Cardiac fibroblast (primary cell): ENCODE measurements at places on chromosomes 6 and 20.

- DNase-seq: peak; percentile 24
Measured at GRCh38 chr6:99013145-99013544, 65.4 kb upstream of the FBXL4 start.

DNA sequence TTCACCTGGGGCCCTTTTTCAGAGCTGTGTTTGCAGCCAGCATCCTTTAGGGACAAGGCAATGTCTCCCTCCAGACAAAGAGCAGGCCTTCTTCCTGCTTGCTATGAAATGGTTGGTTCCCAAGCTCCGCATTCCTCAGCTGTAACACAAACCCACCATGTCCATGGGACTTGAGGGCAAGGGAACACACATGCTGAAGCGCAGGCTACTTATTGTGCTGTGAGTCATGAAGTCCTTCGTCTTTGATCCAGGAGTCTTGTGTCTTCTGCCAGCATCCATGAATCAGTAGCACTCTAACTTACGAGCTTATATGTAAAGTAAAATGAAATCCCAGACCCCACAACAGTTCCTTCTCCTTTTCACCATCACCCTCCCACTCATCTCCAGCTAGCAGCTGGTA is 59.0 kb downstream of the ANKRD60 start:
- no peak for DNase-seq

GRCh38 chr6:169999367-169999766 is 247.9 kb downstream of the ERMARD start:
- DNase-seq: no peak

DNA sequence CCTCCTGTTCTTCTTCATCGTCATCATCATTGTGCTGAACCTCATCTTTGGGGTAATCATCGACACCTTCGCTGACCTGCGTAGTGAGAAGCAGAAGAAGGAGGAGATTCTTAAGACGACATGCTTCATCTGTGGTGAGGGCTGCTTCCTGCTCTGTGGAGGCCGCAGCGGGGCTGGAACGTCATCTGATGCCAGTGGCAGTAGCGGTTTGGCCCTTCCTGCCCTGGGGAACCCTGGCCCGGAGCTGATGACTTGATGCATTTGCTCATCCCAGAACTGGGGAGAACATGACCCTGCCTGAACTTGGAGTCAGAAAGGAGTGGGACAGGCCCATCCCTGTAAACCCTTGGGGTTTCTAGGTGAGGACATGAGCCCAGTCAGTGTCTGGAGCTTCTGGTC is 18.7 kb downstream of the UQCC2 start:
- DNase-seq: peak; percentile 55

DNA sequence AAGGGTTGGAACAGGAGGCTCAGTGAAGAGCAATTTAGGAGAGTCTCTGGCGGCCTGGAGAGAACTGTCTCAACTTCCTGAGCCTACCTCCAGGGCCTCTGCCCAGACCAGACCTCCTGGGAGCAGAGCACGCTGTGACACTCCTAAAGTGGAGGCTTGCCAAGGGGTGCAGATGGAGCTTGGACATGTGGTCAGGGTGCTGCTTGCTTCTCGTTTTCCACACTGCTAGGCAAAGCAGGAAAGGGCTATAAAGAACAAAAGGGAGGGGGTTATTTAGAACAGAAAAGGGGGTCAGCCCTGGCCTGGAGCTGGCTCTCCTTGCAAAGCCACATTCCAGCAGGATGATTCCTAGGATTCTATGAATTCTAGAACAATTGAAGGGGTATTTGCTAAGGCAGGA is 145.7 kb upstream of the GGTLC1 start:
- no peak for DNase-seq

GRCh38 chr20:32191422-32191821 is 16.1 kb downstream of the PLAGL2 start:
- no peak for DNase-seq

DNA sequence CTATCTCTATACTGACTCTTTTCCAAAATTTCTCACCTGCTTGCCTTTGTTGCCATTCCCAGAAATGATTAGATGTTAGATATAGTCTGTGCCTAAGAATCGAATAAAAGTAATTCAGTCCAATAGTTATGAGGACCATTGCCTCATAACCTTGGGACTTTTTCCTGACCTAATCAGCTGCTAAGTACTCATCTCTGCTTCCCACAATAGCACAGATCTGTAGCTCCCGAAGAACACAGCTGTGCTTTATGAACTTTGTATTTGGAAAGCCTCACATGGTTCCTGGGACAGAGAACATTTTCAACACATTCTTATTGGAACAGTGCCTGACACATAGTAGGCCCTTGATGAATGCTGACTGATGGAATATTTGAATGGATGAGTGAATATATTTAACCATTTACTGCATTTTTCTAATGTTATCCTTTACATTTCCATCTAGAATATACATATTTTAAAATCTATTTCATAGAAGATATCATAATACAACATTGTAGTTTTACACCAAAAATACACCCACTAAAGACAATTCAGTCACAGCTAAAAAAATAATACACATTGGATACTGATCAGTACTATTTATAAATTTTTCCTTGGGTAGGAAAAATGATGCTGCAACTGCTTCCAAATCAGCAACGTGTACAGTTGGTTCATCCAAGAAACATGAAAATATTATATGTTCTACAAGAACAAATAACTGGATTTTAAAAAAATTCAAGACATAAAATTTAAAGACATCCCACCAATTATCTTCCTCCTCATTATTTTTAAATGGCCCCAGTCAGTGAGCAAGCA is 53.9 kb downstream of the HS3ST5 start:
- DNase-seq: no peak

- DNase-seq: no peak
Measured at GRCh38 chr6:155936551-155936950, 480.9 kb upstream of the NOX3 start.

- DNase-seq: peak; percentile 33
Measured at GRCh38 chr20:8720089-8720488, 348.8 kb upstream of the PLCB4 start.

- no peak for DNase-seq
Measured at GRCh38 chr6:90175627-90176538, 120.8 kb downstream of the BACH2 start.

- no peak for DNase-seq
Measured at GRCh38 chr6:168119539-168119938, 40.5 kb upstream of the FRMD1 start.

GRCh38 chr6:107132330-107132954 is 17.1 kb upstream of the BEND3 start:
- peak; percentile 56 for DNase-seq

DNA sequence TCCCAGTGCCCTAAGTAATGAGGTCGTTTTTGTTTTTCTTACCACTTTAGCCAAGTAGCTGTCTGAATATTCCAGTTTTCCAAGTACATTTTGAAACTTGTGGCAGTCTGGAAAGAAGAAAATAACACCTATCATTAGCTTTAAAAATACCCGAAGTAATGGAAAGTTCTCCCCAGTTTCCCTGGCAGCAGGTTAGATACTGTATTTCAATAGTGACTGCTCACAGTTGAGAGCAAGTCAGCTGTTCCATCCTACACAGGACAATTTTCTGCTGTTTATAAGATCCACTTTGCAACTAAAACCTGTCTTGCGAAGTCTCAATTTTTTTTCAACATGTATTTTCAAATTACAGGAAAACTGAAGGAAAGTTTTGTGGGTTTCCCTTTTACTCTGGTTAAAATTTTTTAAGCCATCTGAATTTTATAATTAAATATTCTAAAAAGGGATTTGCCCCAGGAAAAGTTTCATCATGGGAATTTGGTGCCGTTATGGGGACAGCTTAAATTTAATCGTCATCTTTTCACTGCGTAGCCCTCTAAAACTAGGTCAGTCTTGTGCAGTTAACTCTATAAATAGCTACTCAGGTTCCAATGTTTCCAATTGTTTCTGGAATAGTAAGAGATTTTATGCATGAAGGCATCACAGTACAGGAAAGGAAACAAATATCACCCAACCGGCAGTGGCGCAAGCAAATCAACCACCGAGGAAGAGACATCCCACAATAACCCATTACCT is 96.9 kb downstream of the MBOAT1 start:
- no peak for DNase-seq

DNA sequence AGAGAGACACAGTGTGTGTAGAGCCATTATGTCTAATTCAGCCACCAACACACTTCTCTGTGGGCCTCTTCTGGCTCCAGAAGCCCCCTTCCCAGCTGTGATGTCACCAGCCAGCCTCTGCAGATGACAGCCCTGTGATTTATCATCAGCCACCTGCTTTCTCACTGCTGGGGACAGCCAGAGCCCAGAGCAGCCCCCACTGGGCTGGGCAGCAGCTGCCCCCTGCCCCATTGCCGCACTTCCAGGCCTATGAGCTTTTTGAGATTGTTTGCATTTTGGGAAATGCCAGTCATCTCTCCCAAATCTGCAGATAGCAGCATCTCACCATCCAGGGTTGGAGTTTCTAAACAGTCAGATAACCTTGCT is 21.9 kb upstream of the STX16 start:
- DNase-seq: no peak

GRCh38 chr20:63404129-63405085 is 43.3 kb upstream of the CHRNA4 start:
- DNase-seq: no peak

GRCh38 chr6:107662333-107662732 is 161.8 kb downstream of the SCML4 start:
- DNase-seq: no peak

GRCh38 chr6:50864601-50865000 is 45.9 kb downstream of the TFAP2B start:
- DNase-seq: no peak

- DNase-seq: no peak
Measured at GRCh38 chr6:31349301-31349700, 7.7 kb downstream of the HLA-B start.

DNA sequence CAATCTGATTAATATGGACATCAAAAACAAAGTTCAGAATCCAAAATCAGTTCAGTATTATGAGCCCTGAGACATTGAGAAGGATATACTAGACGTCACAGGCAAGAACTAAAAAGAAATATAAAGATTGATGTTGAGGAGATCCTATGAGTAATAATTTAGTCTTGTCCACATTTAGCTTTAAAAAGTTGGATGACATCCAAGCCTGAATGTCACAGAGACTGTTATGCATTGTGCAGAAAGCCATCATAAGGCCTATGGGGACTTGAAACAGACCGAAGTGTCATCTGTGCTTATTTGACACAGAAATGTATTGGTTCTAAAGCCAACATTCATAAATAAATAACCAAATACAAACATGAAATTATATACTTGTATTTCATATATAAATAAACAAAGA is 581.8 kb upstream of the MMS22L start:
- no peak for DNase-seq

- no peak for DNase-seq
Measured at GRCh38 chr20:6418732-6419131, 295.9 kb upstream of the FERMT1 start.

GRCh38 chr6:12450467-12450866 is 160.3 kb downstream of the EDN1 start:
- DNase-seq: no peak

DNA sequence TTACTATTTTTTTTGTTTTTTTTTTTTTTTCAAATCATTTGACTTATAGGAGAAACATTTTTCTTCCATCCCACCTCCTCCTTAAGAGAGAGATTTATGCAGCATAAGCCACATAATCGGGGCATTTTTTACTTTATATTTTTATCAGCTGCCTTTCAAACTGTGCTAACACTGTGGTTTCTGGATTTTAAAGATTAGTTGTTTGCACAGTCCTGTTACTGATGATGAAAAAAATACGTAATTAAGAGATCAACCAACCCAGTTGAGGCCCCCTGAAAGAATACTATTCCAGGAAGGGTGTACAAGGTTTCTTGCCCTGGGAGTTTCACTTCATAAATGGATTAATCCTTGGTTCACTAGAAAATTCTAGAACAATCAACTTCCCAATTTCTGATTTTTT is 68.3 kb downstream of the MMS22L start:
- no peak for DNase-seq

DNA sequence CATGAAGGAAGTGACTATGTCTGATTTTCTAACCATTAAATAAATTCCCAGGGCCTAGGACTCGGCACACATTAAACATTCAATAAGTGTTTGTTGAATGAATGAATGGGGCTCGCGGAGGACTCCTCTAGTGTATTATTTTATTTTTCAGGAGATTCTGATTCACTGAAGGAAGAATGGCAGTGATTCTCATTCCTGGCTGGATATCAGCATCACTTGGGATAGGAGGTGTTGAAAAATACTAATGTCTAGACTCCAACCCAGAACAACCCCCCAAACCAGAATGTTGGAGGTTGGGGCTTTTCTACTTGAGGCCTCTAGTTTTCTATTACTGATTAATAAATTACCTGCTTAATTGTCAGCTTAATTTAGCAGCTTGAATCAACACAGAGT is 195.4 kb downstream of the BTBD3 start:
- DNase-seq: no peak

GRCh38 chr6:165478581-165478980 is 169.2 kb upstream of the C6orf118 start:
- no peak for DNase-seq

DNA sequence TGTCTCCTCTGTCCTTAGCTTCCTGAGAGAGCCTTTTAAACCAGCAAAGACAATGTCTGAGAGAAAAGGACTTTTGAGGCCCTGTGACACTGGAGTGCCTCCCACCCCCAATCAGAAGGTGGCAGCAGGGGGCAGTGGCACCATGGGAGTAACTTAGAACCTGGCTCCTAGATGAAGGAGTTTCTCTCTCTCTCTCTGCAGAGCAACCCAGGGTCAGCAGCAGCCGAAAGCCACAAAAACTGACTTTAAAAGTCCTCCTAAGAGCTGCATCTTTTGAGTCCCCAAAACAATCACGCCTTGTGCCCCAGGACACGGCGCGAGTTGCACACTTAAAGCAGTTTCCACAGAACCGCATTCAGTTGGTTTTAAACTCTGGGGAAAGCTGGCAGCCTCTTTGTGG is 5.3 kb upstream of the TCP11 start:
- peak; percentile 69 for DNase-seq
